ENCODE measurements at places on chromosomes 6 and 20.

DNA sequence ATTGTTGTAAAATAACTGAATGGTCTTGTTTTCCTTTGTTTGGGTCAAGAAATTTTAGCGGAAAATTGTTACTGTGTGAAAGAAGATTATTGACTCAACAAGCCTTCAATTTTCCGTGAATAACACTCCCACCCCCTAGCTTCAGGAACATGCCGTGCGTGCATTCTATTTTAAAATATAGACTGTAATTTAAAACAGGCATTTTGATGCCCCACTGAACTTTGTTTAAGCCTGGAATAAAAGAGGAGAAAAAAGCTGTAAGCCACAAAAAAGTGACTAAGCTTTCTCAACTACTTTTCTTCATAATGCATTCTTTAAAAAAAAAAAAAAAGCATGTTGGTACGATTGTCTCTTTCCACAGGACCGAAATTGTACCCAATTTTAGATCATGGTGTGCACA is 166.0 kb downstream of the ARID1B start:
- DNase-seq, result no peak

- DNase-seq, result no peak
Observed at GRCh38 chr20:62507323-62507722, 31.5 kb upstream of the GATA5 start.

GRCh38 chr20:14821251-14821650 is 483.8 kb upstream of the FLRT3 start:
- DNase-seq, result no peak

- peak; percentile 35 for DNase-seq
Observed at GRCh38 chr20:34709831-34710567, 5.9 kb downstream of the TP53INP2 start.

GRCh38 chr6:28490205-28490890 is 25.2 kb downstream of the GPX6 start:
- DNase-seq, result no peak

GRCh38 chr6:92160226-92160625 is 1259.1 kb downstream of the EPHA7 start:
- DNase-seq, result no peak

DNA sequence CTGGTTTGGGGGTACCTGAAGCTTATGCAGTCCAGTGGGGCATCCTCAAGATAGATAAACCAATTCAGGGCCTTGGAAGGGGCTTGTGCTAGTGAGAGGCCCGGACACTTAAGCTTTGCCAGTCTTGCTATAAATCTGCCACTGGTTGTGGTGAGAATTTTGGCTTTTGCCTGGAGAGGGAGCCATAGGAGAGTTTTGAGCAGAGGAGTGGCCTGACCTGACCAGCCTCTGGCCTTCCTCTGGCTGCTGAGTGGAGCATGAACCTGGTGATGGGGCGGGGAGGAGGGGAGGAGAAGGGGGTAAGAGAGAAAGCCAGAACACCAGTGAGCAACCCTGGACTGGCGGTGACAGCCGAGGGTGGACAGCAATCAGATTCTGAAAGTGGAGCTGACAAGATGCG is 7.1 kb downstream of the TMEM74B start:
- no peak for DNase-seq

- no peak for DNase-seq
Observed at GRCh38 chr6:15392182-15392581, 146.3 kb downstream of the JARID2 start.

DNA sequence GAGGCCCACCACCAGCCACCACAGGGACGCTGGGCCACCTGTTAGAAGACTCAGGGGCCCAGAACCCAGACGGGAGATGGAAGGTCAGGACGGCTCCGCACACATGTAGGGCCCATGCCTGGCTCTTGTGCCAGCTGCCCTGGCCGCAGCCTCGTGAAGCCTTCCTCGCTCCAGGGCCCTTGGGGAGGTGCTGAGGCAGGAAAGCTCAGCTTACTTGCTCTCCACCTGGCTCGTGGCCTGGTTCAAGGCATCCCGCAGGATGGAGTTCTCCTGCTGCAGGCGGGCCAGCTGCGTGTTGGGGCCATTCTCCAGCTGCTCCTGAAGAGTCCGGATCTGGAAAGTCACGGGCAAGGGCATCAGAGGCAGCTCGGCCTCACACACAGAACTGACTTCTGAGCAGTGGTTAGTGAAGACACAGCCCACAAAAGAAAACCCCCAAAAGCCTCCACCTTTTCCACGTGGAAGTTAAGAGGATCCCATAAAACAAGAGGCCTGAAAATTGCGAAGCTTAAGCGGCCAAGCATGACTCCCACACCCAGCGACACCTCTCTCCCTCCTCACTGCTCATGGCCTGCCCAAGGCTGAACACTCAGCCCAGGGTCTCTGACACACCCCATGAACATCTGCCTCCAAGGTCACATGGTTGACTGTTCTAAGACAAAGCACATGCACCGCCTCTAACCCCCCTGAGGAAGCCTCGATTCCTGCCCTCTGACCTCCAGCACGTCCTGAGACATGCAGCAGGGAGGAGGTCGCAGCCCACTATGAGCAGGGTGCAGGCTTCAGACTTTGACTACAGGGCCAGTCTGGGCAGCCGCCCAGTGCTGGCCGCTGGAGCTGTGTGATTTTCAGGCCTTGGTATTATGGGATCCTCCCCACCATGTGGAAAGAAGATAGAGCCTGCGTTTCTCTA is 46.5 kb downstream of the RRBP1 start:
- no peak for DNase-seq

- no peak for DNase-seq
Observed at GRCh38 chr20:57066126-57066900, 200.1 kb downstream of the BMP7 start.

DNA sequence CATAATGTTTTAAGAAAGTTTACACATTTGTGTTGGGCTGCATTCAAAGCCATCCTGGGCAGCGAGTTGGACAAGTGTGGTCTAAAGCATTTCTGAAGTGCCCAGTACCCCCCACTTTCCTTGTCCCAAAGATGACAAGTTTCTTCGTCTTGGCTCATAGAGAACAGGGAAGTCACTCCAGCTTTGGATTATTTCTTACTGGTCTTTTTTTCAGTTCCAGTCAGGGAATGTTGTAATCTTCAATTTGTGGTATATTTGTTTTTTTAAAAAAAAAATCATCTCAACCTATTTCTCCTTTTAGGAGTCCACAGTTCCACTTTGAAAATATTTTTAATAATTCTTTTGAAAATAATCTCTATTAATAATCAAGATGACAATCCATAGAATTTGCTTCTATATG is 34.0 kb downstream of the SLX4IP start:
- peak; percentile 56 for DNase-seq

DNA sequence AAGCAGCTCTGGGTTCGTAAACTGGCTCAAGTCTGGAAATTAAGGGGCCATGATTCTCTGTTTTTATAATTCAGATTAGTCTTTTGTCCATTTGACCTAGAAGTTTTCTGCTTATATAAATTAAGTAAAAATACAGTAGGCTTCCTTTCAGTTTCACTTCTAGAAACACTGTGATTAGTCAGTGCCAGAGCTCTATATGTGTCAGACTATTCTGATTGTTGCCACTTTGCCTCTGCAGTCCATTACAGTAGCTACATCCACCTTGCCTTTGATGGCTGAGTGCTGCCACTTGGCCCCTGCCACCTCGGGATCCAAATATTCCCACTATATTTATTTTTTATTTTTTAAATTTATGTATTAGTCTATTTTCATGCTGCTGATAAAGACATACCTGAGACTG is 7.9 kb downstream of the ZC2HC1B start:
- no peak for DNase-seq

DNA sequence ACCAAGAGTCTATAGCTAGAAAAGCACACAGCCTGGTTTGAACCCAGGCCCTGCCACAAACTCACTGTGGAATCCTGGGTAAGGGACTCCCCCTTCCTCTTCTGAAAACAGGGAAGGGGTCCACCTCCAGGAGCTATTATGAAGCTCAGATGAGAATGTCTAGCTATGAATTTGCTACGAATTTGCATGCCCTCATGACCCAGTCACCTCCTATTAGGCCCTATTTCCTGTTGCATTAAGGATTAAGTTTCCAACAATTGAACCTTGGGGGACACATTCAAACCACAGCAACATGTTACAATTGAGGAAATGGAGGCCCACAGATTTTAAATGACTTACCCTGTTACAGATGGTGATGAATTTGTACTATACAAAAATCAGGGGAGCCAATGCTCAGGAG is 46.2 kb downstream of the PREX1 start:
- peak; percentile 25 for DNase-seq

GRCh38 chr6:141587482-141588266 is 545.1 kb upstream of the GJE1 start:
- no peak for DNase-seq

GRCh38 chr6:106620931-106621672 is 8.2 kb downstream of the RTN4IP1 start:
- DNase-seq, result no peak

- no peak for DNase-seq
Observed at GRCh38 chr6:57127763-57128162, 37.8 kb downstream of the ZNF451 start.

GRCh38 chr20:1280195-1281102 is 14.4 kb downstream of the SNPH start:
- DNase-seq, result no peak

DNA sequence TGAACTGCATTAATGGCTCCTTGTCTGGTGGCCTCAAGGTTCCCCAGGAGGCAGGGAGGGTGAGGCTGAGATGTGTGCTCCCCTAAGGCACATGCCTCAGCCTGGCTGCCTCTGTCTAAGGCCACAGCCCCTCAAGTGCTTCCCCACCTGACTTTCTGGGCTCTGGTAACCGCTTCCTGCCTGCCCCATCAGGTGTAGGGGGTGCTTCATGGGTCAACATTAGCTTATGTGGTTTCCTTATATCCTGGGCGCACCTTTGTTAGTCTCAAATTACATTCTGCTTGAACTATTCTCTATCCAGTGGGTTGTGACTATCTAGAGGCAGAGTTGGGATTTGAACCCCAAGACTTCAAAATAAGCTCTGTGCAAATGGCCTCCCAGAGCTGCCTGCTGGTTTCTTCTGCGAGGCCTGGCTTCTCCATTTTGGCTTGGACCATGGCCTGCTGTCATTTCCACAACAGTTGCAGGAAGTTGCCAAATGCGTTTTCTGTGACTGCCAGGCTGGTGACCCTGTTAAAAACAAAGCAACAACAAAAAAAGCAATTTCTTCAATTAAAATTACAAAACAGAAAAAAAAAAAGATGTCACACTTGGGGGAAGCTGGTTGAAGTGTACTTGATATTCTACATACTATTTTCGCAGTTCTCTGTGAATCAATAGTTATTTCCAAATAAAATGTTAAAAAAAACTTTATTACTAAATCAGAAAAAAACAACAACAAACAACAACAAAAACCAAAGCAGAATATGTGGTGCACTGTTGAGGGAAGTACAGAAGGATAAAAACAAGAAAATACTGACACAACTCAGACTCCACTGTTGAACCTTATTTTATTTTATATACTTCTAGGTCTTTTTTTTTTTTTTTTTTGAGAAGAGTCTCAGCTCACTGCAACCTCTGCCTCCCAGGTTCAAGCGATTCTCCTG is 20.0 kb upstream of the ZNFX1 start:
- peak; percentile 75 for DNase-seq

GRCh38 chr6:150269130-150269856 is 99.5 kb upstream of the IYD start:
- DNase-seq, result no peak

DNA sequence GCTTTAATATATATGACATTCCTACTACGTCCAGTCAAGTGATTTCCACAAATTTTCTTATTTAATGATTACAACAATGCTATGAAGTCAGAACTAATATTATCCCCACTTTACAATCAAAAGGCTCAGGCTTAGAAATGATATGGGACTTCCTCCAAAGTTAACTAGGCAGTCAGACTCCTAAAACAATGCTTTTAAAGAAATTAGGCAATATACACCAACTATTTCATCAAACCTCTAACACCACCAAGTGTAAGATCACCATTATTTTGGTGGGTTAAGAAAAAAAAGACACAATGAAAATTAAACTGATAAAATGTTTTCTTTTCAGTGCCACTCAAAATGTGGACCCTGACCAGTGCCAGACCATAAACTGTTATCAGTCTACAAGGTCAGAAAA is 256.1 kb upstream of the RUNX2 start:
- peak; percentile 26 for DNase-seq

- peak; percentile 66 for DNase-seq
Observed at GRCh38 chr6:14792118-14792955, 453.5 kb upstream of the JARID2 start.

DNA sequence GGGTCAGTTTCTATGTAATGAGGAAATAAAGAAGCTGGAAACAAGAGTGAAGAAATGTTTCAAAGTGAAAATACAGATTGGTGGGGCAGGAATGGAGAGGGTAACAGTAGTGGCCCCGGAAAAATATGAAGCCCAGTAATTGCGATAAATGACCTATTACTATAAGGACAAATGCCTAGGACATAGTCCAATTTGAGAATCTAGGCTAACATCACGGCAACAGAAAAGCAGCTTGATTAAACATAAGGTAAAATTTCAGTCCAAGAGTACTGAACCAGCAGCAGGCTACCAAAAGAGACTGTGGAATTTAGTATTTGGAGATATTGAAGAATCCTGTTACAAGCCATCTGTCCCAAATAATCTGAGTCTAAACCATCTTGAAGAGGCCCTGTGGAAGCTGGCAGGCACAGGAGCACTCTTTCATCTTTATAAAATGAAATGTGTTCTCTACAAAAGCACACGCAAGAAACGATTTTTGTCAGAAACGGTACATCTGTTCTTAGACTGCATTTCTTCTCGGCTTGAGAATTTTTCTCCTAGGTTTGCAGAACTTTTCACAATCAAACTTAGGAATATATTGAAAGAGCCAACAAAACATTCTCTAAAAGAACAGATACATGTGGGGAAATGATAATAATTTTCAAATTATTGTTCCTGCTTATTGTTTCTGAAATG is 49.3 kb downstream of the ELOVL5 start:
- DNase-seq, result no peak

- no peak for DNase-seq
Observed at GRCh38 chr6:41581381-41581991, 35.3 kb downstream of the FOXP4 start.

DNA sequence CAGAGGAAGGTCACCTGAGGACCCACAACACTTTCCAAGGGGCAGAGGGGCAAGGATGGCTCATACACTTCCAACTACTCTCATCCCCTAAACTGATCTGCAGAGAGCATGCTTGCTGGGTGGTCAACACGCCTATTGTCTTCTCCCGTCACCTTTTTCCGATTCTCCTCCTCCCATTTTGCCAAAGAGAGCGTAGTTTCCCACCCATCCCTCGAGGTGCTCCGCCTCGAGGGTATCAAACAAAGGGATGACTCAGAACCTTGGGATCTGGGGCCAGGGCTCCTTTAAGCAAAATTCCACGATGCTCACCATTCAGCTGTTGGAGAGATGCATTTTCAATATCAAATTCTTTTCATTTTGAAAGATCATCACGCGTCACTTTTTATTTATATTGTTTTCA is 507.5 kb upstream of the SULF2 start:
- DNase-seq, result no peak

- no peak for DNase-seq
Observed at GRCh38 chr20:21682521-21682954, 22.9 kb upstream of the PAX1 start.

GRCh38 chr6:64074981-64075380 is 439.4 kb downstream of the PHF3 start:
- no peak for DNase-seq

GRCh38 chr20:62980970-62981369 is 25.8 kb downstream of the BHLHE23 start:
- DNase-seq, result no peak
